NCI-H1417 treated with DMSO at 0.1 percent for 48 hours (cell line): ENCODE measurements at places on chromosomes 5 and 9.

GRCh38 chr5:93209476-93209875, 371.5 kb downstream of the NR2F1-AS1 start:
- DNase-seq = no peak

DNA sequence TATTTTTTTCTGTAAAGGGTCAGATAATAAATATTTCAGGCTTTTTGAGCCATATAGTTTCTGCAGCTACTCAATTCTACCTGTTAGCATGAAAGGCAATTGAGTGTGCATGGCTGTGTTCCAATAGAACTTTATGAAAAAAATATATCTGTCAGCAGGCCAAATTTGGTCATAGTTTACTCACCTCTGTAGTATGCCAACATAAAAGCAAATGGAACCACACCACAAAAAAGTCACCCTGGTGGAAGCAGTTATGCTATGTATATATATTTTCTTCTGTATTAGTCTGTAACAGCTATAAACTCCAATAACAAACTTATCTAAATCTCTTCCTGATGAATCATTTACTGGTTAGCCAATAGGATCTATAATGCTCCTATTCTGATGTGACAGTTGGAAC, 3.4 kb downstream of the SLC38A9 start:
- DNase-seq = no peak

DNA sequence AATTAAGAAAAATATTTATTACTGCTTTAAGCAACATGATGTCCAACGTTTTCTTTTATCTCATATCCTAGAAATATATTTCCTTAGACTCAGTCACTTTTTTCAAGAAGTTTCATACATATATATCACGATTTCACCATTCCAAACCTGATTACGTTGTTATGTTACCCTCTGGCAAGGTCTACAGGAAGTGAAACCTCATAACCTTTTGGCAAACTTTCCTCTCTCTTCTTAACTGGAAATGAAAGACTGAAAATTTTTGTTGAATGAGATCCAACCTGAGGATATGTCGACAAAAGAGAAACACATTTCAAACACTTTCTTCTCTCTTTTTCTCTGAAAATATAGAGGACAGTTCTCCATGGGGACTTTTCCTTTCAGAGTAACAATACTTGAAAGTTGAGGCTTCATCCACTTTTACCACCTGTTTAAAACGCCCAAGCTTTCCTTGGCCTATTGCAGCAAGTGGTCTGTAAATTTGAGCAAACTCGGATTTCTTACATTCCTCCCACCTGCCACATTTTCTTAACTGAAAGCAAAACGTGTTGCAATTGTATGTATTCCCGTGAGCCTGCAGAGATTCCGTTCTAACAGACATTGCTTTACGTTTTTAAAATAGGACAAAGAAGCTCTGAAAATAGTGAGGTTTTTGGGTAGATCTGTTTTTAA, 298.1 kb downstream of the CETN3 start:
- no peak for DNase-seq

GRCh38 chr5:58012801-58013315, 447.0 kb downstream of the PLK2 start:
- DNase-seq = no peak

- no peak for DNase-seq
These were observed 724 bp downstream of the TCERG1 start for GRCh38 chr5:146447734-146448380.

- DNase-seq = no peak
These were observed 42.1 kb downstream of the GALNT12 start for GRCh38 chr9:98849563-98849962.

GRCh38 chr9:1008216-1008615, 31.8 kb downstream of the DMRT3 start:
- no peak for DNase-seq

GRCh38 chr5:52844885-52845284, 57.2 kb downstream of the ITGA1 start:
- no peak for DNase-seq

GRCh38 chr9:121640076-121640475, 11.4 kb upstream of the DAB2IP start:
- no peak for DNase-seq

DNA sequence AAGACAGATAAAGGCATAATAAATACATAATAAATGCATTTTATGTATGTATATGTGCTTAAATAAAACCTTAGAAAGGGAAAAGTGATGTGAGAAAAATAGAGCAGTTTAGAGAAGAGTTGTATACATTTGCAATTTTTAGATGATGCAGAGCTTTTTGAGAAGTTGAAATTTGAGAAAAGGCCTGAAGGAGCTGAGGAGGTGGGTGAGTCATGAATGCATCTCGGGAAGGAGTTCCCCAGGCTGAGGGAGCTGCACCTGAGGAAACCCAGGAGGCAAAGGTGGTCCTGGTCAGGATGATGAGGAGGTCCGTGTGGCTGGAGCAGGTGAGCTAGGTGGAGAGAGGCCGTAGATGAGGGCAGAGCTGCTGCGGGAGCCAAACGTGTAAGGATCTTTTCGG, 17.4 kb upstream of the CD180 start:
- no peak for DNase-seq

GRCh38 chr5:57577432-57578175, 95.0 kb upstream of the ACTBL2 start:
- DNase-seq = no peak

DNA sequence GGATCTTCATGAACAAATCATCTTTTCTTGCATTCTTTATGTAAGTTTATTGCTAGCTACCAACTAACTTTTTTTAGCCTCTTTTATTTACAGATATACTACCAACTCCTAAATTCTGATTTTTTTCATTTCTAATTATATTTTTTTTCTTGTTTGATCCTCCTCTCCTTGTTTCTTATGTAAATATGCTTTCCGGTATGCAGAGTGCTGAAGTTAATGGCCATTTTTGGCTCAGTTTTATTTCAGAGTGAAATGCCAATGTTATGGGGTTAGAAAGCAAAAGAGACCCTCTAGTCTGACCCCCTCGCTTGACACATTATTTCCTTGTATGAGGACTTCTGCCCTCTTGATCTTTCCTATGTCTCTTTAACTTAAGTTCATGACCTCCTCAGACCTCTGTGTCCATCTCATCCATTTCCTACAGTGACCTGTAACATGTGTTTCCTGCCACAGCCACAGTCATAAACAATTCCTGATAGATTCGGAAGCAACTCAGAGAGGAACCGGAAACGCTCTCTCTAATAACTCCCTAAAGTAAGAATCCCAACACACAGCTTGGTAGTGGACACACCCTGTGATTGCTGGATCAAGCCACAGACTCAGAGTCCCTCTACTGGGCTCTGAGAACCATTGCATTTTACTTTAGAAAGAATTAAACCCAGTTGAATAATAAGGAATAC, 42.9 kb upstream of the AFAP1L1 start:
- DNase-seq = no peak

GRCh38 chr9:87271696-87272477, 225.8 kb upstream of the DAPK1 start:
- DNase-seq = no peak

GRCh38 chr9:107049803-107050184, 186.8 kb downstream of the ZNF462 start:
- no peak for DNase-seq

DNA sequence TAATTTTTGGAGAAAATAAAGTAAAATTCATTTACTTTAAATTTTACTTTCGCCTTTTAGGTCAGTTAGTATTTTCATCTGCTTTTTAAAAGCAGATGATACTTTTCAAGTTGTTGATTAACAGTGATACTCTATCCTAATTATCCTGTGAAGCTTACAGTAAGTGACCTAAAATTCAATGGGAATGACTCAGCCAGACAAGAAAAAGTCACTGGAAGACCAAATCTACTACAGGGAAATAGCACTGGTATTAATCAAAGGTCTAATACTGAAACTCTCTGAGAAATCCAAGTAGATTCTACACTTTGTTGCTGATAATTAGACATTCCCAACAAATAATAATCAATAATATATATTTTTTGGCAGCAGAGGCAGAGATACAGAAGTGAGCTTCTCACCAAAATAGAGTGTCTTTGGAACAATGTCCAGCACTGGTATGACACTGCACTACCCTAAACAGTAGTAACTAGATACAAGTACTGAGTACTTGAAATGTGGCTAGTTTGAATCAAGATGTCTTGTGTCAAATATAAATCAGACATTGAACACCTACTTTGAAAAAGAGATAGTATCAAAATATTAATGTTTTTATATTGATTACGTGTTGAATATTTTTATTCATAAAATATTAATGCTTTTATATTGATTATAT, 22.8 kb upstream of the ELL2 start:
- DNase-seq = no peak

GRCh38 chr9:131776473-131776872, 36.6 kb upstream of the RAPGEF1 start:
- DNase-seq = no peak

- no peak for DNase-seq
These were observed 5.1 kb upstream of the ZFP62 start for GRCh38 chr5:180865981-180866695.

GRCh38 chr9:128411364-128412119, 9.1 kb upstream of the CERCAM start:
- DNase-seq = no peak

GRCh38 chr9:127303830-127304229, 39.3 kb downstream of the GARNL3 start:
- no peak for DNase-seq

GRCh38 chr5:74851684-74852353, 14.4 kb downstream of the FAM169A start:
- no peak for DNase-seq

DNA sequence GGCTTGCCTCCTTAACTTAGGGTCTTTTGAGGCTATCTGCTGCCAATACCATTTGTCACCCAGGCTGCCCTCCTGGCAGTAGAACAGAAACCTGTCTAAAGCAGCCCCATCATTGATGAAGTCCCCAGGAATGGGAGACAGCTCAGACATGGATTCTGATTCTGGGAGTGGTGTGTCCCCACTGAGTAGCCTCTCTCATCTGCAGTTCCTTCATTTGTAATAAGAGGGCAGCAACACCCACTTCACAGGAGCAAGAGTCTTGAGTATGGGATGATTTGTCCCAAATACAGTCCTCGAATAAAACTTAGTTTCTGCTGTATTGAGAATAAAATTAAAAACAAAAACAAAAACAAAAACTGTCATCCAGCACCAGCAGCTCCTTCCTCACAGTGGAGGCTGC, 167.6 kb downstream of the ASTN2 start:
- DNase-seq = no peak

- DNase-seq = no peak
These were observed 141.6 kb upstream of the IL12B start for GRCh38 chr5:159471904-159472303.

- no peak for DNase-seq
These were observed 5.1 kb downstream of the AMACR start for GRCh38 chr5:34002629-34003328.

DNA sequence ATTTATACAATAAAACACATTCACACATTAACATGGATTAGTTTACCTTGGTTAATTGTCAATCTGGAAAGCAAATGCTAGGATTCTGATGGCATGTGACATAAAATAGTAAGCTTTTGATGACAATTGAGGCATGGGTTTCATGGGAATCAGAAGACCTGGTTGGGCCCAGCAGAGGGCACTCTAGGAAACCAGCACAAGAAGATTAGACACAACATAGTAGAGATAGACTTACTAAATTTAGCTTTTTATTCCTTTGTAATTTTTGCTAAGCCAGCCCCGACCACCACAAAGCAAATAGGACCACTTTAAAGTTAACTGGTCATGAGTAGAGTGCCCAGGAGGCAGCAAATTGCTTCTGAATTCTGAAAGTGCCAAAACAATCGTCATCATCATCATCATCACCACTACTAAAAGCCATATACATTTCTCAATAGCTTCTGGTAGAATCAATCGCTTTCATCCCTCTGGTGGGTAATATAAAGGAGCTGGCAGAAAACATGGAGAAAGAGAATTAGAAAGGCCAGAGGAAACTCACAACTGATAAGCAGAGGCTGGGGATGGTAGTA, 163.2 kb downstream of the ARRDC3 start:
- DNase-seq = no peak

GRCh38 chr9:123401879-123402513, 46.0 kb downstream of the CRB2 start:
- DNase-seq = no peak

DNA sequence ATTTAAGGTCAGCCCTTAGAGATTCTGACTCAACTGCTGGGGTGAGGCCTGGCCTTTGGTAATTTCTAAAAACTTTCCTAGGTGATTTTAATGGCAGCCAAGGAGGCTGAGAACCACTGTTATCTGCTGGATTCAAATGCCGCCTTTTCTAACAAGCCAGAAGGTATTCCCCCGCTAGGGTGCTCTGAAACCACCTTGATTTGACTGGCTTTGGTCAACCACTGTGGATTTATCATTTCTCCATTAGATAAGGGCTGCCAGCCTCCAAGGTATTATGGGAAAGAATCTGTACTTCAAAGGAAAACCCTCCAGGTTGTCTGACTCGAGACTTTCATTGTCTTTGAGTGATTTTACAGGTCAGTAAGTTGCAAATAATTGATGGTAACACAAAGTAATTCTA, 4.3 kb downstream of the ANXA6 start:
- DNase-seq = no peak

DNA sequence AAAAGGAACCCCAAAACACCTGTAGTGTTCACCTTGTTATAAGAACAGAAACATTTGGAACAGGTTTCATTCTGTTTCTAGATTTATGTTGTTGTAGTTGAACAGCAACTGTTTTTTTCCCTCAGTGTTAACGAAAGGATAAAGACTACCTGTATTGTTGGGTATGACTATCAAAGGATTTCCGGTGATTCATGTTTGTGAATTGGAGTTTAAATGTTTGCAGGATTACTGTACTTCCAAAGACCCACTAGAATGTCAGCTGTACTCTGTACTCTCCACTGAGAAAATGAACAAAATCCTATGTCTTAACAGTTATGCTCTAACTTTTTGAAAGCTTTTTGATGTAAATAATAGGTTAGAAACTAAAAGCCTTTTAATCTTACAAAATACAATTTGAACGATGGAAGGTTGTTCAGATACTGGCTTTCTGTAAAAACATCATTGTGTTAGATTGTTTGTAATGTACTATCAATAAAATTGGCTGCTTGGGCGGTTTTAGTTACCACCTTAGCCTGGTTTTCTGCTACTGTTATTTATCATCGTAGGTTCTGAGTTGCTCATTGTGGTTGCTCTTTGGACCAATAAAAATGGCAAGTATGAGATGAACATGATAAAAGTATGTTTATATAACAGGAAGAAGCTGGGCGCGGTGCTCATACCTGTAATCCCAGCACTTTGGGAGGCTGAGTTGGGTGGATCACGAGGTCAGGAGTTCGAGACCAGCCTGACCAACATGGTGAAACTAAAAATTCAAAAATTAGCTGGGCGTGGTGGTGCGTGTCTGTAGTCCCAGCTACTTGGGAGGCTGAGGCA, 44.1 kb downstream of the DCP2 start:
- no peak for DNase-seq

DNA sequence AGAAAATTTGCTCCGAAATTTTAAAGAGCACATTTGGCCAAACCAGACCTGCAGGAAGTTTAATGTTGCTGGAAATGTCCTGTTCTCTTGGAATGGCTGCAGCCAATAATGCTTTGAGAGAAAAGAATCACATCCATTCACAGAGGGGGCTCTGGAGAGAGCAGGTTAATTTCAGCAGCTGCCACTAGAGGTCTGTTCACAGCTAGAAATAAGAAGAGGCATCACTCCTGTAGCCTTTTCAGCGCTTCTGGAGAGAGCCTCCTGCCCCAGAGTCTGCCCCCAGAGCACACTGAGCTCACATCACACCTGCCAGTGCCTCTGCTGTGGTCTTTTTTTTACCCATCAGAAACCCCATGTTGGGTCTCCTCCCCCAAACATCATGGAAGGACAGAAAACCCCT, 124.8 kb upstream of the RAD23B start:
- no peak for DNase-seq
